ENCODE measurements at places on chromosomes 3 and 15.
A peak's percentile ranks its signal among the peaks of the same experiment; 100 is the strongest.

GRCh38 chr3:191068946-191069813 lies 129.9 kb upstream of the OSTN start:
- no peak for DNase-seq

- no peak for DNase-seq
Measured at GRCh38 chr15:99564221-99565048, 1.3 kb upstream of the MEF2A start.

DNA sequence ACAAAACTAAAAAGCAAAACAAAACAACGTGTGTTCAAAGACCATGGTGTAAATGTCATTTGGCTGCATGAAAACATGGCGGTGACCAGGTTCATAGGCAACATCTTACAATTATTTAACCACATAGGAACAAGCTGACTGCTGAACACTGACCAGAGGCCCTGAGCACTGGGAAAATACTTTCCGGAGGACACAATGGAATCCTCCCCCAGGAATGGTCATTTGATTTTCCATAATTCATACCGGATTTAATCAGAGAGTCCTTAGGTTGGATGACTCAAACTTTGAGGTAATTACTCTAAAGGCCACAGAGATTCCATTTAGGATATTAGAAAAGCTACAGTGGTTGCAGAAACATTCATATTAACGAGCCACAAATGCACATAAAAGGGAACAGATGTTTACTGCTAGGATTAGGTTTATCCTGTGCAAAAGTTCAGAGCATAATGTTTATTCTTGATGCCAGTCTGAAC lies 254.7 kb downstream of the NR1D2 start:
- no peak for DNase-seq

- DNase-seq: no peak
Measured at GRCh38 chr15:89898614-89899294, 5.0 kb upstream of the AP3S2 start.

- no peak for DNase-seq
Measured at GRCh38 chr3:58897646-58898045, 152.2 kb downstream of the CFAP20DC start.

GRCh38 chr3:10026084-10026890 lies at the start of gene FANCD2:
TSS of gene FANCD2 (plus strand) at chr3:10026437. CDS start at chr3:10028658, 2,221 bp downstream.
- DNase-seq: peak; percentile 90

Measured in stimulated activated CD4-positive, alpha-beta T cell treated with anti-CD3 and anti-CD28 coated beads, Interleukin-12 subunit alpha, Interleukin-12 subunit beta, amount 100 ng/mL, for 24 hours (primary cell).